ENCODE measurements at places on chromosomes 6 and 20. TPM values are rescaled to one million over a fixed set of nuclear protein-coding genes. Genes with fewer than 3 reads are reported as not detected.

Gene DAAM2
- total RNA-seq, result not detected

Gene MRPS18B
- total RNA-seq, result 51.2 TPM

Gene PBOV1
- not detected for total RNA-seq

Gene MUC22
- not detected for total RNA-seq

Gene BPIFB2
- not detected for total RNA-seq

Gene NKX2-2
- total RNA-seq, result not detected

Gene NEURL2
- 3.7 TPM for total RNA-seq

Gene HLA-DQB1
- 5.3 TPM for total RNA-seq

Gene GUCA1A
- total RNA-seq, result not detected

GRCh38 chr20:49983848-49984408 is 1.1 kb downstream of the SNAI1 start:
- peaks cover 11% of the 10 kb centered on the region for H3K4me1 ChIP-seq
- H3K4me3 ChIP-seq, result no peak overlapping the region
- no peak overlapping the region for H3K27ac ChIP-seq
- no peaks in the 10 kb centered on the region for H3K27me3 ChIP-seq
- H3K36me3 ChIP-seq, result no peaks in the 10 kb centered on the region

DNA sequence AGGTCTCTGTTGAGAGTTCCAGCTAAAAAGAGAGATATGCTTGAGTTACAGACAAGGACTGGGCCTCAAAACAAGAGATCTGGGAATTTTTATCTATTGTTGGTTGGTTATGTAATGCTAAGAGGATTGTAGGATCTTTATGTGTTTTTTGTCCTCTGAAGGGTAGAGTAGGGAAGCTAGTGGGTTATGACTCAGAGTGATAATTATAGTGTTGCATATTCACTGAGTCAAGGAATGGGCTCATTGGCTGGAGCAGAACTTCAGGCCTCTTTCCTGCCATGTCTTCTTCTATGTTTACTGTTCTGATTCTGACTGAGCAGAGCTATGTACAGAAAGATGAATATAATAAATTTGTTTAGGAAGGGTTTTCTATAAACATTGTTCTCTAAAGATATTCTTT is 66.1 kb upstream of the NOX3 start:
- no peaks in the 10 kb centered on the region for H3K36me3 ChIP-seq
- no peaks in the 10 kb centered on the region for H3K27me3 ChIP-seq
- H3K4me3 ChIP-seq, result no peak overlapping the region
- no peaks in the 10 kb centered on the region for H3K4me1 ChIP-seq
- no peak for DNase-seq

DNA sequence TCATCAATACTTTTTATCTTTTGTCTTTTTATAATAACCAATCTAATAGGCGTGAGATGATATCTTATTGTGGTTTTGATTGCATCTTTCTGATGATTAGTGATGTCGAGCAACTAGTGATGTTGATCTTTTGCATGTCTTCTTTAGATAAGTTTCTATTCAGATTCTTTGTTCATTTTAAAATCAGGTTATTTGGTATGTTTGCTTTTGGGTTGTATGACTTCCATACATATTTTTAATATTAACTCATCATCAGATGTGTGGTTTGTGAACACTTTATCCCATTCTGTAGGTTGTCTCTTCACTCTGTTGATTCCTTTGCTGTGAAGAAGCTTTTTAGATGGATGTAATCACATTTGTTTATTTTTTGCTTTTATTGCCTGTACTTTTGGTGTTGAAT is 295.8 kb downstream of the BCKDHB start:
- H3K36me3 ChIP-seq, result no peaks in the 10 kb centered on the region
- DNase-seq, result no peak
- no peak overlapping the region for H3K27ac ChIP-seq
- no peaks in the 10 kb centered on the region for H3K27me3 ChIP-seq

DNA sequence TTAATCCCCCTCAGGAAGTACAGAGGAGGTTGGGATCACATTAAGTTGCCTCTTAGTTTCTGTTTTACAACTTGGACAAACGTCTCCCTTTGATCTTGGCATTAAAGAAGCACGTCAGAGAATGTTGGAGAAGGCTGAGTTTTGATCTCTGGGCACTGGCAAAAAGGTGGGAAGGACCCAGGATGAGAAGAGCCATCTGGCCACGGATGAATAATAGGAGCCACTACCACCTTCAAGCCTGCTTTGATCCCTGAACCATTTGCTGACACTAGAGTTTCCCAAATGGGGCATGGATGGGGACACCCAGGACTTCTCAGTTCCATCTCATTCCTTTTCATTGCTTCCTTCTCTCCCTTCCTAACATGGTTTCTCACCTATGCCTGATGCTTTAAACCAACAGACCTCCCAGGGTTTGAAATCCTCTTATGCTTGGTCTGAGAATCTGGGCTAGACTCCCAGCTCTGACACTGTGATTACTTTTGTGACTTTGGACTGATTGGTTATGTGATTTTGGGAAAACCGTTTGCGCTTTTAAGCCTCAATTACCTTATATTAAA is 5.8 kb downstream of the TM9SF4 start:
- peaks cover 8% of the 10 kb centered on the region for H3K4me1 ChIP-seq
- H3K4me3 ChIP-seq, result no peak overlapping the region
- H3K27ac ChIP-seq, result no peak overlapping the region

GRCh38 chr6:143180826-143181225 is 120.1 kb downstream of the AIG1 start:
- DNase-seq, result no peak
- no peaks in the 10 kb centered on the region for H3K27me3 ChIP-seq
- no peaks in the 10 kb centered on the region for H3K4me1 ChIP-seq

- no peaks in the 10 kb centered on the region for H3K36me3 ChIP-seq
- H3K27me3 ChIP-seq, result peaks cover 8% of the 10 kb centered on the region
- no peak for DNase-seq
- H3K4me3 ChIP-seq, result no peak overlapping the region
Observed at GRCh38 chr6:1597121-1597744, 12.5 kb upstream of the FOXC1 start.

GRCh38 chr6:52304983-52305390 is 20.4 kb upstream of the MCM3 start:
- no peaks in the 10 kb centered on the region for H3K27me3 ChIP-seq
- DNase-seq, result no peak
- peak overlapping the region; percentile 20 for H3K4me3 ChIP-seq

GRCh38 chr20:63442100-63442493 is 30.4 kb downstream of the KCNQ2 start:
- H3K27me3 ChIP-seq, result no peaks in the 10 kb centered on the region
- no peaks in the 10 kb centered on the region for H3K36me3 ChIP-seq
- DNase-seq, result peak; percentile 65
- H3K4me1 ChIP-seq, result peaks cover 17% of the 10 kb centered on the region
- H3K4me3 ChIP-seq, result no peak overlapping the region

DNA sequence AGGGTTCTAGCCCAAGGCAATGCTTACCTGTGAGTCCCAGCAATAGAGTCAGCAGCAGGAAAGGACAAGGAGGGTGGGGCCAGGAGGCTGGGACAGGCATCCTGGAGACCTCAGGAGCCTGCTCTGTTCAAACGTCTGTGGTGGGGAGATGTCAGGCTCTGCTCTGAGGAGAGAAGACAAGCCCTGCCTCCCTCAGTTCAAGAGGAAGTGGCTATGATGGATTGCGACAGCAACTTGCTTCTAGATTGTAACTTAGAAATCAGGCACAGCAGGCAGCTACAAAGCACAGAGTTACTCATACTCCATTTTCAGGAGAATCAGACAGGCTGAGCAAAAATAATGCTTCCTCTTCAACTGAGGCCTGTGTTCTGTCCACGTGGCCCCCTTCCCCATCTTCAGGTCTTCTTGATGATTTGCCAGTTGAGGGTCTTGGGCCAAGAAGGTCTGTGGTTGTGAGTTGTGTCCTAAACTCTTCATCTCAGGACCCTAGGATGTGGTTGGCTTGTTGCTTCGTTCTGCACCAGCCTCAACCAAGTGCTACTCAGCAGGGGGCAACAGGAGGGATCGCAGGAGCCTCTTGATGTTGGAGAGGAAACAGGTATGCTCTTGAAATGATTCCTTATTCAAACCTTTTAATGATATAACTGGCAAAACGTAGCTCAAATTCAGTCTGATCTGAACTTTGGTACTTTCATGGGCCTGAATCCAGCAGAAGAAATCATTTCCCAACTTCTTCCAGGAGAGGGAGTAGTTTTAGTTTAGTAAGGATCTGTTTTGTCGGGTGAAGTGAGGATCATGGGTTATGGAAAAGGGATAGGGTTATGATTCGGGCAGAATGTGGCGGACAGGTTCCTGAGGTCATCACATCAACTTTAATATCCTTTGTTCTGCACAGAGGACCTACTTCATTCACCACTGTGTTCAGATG is 31.0 kb downstream of the SIRPB1 start:
- H3K4me3 ChIP-seq, result no peak overlapping the region
- H3K27me3 ChIP-seq, result no peaks in the 10 kb centered on the region
- peaks cover 5% of the 10 kb centered on the region for H3K4me1 ChIP-seq
- H3K27ac ChIP-seq, result no peak overlapping the region
- DNase-seq, result peak; percentile 23
- H3K36me3 ChIP-seq, result no peaks in the 10 kb centered on the region
